ENCODE measurements at places on chromosomes 3 and 15.

DNA sequence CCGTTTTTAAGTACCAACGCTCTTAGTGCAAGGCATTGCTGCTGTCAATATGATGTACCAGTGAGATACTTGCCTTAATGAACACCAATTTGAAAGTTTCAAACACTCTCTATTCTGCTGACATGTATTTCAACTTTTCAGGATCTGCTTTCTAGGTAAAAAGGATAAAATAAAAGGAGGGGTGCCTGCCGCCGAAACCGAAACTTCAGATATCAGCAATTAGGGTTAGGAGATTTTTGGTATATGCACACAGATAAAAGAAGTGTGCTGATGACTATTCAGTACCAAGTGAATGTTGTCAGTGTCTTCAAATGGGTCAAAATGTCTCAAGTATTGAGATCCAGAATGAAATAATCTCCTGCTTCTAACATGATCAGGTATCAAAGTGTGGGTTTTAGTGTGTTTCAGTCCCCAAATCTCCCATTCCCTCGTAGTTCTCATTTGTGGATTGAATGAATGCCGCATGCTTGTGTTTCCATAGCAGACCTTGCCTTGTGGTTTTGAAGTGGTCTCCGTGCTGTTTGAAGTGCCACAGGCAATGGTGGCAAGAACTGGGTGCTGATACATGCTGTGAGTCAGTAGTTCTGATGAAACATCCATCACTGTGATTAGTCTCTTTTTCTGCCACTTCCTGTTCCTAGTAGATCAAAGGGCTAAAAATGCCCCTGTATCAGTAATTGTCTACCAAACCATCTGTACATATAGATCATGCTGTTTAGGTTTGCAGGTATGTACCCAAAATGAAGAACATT, 22.5 kb downstream of the CHST14 start:
- DNase-seq: peak; percentile 81

DNA sequence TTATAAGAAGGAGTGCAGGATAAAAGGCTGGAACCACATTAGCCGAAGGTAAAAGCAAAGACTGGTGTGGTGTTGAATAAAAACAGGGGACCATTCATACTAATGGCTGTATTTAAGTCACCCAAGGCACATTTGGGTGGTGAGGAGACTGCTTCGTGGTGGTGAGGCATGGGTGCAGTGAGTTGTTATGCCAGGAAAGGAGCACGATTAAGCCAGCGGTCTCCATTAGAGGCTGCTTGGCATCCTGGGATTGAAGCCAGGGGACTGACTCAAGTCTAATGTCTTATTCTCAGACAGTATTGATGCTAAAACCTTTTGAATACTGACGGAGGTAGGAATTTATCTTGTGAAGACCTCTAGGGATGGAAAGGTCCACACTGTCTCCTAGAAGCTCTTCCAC, 21.9 kb downstream of the FEM1B start:
- no peak for DNase-seq

DNA sequence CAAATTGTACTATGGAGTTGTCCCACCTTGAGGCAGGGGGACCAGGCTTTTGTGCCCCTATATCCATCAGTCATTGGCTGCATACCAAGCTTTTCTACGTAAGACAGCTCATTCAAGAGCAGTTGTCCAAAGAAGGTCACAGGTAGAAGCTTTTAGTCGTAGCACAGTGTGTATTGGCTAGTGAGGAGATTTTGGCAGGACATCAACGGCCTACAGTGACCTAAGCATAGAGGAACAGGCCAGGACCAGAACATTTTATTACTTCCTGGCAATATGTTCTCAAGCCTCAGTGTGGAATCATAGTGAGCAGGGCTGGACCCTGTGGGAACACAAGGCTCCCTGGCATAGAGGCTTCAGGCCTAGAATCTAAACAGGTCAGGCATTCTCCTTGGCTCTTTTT, 105.4 kb upstream of the ANKRD28 start:
- no peak for DNase-seq

DNA sequence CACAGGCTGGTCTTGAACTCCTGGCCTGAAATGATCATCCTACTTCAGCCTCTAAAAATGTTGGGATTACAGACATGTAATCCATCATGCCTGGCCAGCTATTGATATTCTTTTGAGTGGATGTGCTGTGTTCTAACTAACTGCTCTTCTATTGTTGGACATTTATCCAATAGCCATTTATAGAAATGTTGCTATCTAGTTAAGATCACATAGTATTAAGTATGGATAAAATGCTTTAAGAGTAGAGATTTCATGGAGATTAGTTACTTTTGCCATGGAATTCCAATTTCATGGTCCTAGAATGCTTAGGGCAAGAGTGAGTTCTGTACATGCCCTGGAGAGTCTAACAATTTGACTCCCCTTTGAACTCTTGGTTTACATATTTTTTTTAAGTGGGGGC, 10.9 kb downstream of the FAM81A start:
- no peak for DNase-seq

- peak; percentile 86 for DNase-seq
Observed at GRCh38 chr3:12719984-12720898, 38.8 kb downstream of the TMEM40 start.

DNA sequence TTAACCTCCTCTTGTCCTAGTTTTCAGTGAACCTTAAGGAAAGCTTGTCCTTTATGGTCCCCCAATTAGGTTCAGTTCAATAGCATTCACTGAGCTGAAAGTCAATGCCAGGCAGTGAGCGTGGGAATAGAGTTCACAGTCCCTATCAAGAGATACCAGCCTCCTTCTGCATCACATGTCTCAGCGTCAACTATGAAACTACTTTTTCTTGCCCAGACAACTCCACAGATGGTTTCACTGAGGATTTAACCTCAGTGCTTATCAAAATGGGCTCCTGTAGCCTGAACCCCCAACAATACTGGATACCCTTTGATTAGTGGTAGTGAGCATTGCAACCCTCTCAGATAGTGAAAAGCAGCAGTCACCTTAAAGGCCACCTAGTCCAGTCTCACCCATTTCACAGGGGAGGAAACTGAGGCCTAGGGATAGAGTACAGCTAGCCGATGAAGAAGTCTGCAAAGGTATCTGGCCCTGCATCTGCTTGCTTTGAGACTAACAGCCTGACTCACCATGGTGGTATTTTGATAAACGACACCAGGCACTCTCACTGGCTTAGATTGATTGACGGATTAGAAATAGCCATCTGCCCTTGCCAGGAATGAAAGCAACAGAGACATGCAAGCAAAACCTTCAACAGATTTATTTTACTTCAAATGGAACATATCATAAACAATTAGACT, 1.6 kb upstream of the UBA3 start:
- no peak for DNase-seq

DNA sequence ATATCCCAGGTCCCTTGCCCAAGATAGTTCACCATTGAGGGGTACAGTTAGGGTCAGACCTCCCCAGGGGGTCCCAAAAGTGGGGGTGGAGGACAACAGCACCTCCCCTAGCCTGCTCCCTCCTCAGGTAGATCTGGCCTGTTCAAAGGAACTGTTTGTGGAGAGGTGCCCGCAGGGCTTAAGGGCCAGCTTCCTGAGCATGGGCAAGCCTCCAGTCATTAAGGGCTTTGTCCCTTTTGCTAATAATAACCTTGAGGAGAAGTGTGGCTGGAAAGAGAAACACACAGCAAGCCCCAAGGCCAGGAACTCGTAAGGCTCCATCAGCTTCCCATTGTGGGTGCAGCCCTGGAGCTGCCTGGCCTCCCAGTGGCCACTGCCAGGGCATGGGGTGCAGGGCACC, 47.4 kb downstream of the ISG20 start:
- DNase-seq: no peak

DNA sequence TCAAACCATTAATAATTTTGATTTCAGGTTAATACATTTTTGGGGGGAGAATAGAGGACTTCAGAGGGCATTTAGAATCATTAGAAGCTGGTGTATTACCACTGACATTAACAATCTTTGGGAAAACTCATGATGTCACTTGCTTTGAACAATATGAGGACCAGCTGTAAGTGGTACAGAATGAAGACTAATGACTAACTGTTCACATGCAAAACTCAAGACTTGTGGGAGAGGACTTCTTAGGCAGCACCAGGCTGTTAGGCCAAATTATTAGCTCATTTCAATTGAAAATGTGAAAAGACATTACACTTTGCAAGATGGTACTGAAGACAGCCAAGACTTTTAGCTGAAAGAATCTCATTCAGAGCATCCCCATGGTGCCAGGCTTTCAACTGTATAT, 426.2 kb upstream of the ADAMTS9 start:
- no peak for DNase-seq
